ENCODE measurements at places on chromosomes 4 and X.

DNA sequence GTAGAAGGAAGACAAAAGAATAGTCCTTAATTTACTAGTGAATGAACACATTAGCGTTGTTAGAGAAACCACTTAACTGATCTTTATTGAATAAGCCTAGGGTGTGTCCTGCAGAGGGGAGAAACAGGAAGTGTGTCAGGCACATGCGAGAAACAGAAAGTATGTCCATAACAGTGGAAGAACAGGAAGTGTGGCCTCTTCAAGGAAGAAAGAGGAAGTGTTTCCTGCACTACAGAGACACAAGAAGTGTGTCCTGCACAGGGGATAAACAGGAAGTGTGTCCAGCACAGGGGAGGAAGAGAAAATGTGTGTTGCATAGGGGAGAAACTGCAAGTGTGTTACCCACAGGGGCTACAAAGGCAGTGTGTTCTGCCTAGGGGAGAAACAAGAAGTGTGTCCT lies 539.6 kb upstream of the PRKX start:
- DNase-seq: no peak

DNA sequence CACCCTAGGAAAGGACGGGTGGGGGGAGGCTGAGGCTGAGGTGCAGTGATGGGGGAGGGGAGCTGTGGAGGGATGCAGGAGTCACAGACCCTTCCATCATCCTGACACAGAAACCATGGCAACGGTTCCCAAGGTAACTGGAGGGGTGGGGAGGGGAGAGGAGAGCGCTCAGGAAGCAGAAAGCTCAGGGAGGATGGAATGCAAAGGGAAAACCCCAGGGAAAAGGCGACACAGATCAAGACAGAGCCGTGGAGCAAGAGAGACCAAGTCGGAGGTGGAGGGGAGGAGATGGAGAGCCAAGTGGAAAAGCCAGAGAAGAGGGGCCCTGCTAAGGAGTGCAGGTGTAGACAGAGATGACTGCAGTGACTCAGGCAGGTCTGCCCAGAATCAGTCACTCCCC lies 14.5 kb downstream of the L1CAM start:
- DNase-seq: no peak

GRCh38 chrX:134173541-134174272 lies 63.3 kb upstream of the CCDC160 start:
- DNase-seq: no peak

DNA sequence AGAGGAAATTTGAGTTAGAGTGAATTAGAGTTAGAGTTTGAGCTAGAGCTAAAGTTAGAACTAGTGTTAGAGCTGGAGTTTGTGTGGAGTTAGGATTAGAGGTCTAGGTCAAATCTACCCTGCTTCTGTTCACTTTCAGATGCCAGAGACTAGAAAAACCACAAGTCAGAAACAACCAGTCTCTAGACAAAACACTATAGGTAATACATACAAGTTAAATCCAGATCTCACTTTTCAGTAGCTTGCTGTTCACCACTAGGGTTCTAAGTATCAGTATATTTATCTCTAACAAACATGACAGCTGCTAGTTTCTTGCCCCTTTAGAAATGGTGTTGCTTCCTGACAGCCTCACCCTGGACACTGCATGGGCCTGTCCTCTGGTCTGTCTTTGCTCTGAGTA lies 300.7 kb downstream of the ARAP2 start:
- DNase-seq: no peak

DNA sequence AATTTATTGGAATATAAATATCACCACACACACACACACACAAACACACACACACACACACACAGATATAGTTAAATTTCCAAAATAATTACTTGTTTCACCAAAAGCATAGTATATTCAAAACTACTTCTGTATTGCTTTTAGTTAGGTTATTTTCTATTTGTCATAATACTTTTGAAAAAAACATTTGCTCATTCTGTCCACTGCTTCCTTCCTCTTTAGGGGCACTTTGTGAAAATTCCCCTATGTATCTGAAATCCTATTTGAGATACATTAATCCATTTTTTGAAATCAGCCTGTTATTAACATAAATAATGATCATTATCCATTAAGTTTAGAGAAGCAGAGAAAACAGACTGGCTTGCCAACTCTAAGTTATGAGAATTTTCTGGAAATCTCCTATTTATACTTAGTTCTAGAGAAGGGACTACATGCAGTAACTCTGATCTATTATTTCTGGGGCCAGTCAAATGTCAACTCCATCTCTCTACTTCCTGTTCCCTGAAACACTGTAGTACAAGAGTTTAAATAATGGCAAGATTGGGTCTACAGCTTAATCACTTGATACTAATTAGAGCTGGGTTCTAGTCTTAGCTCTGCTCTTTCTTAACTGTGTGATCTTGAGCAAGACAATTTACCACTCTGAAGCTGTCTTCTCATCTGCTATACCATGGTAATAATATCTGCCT lies 54.4 kb upstream of the GPR174 start:
- DNase-seq: no peak
